Stimulated activated CD8-positive, alpha-beta memory T cell treated with anti-CD3 and anti-CD28 coated beads, Interleukin-7, amount 100 ng/mL, for 1 hour (primary cell): ENCODE measurements at places on chromosomes 11 and 22.

DNA sequence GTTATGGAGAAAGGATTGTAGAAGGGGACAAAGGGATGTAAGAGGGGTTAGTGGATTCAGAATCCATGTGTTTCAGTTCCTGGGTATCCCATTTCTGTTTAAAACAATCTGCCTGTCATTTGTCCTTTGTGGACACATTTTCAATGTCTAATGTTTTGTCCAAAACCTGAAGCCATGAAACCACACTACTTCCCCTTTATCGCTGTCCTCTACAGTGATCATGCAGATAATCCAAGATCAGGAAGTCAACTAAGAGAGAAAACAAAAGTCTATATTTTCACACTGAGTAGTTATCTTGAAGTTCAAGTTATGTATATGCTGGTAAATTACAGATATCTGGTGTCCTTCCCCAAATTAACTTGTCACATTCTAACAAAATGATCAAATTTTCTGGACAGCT, 457.0 kb downstream of the NTM start:
- no peak for DNase-seq

GRCh38 chr22:16914006-16914405, 88.8 kb upstream of the XKR3 start:
- no peak for DNase-seq

DNA sequence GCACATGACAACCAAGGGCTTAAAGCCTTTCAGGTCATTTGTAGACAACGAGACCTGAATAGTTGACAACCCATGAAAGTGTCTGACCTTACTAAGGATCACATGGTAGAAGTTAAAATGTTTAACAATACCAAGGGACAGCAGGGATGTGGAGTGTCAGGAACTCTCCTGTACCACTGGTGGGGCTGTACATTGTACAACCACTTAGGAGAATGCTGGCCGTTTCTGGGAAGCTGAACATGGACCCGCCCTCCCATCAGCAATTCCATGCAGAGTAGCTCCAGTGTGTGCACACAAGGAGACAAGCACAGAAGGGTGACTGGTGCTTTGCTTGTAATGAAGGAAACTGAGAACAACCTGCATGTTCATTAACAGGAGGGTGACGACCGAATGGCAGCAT, 162.9 kb downstream of the MPPED1 start:
- DNase-seq: no peak

- DNase-seq: no peak
Observed at GRCh38 chr11:76603202-76603601, 67.3 kb downstream of the LRRC32 start.

DNA sequence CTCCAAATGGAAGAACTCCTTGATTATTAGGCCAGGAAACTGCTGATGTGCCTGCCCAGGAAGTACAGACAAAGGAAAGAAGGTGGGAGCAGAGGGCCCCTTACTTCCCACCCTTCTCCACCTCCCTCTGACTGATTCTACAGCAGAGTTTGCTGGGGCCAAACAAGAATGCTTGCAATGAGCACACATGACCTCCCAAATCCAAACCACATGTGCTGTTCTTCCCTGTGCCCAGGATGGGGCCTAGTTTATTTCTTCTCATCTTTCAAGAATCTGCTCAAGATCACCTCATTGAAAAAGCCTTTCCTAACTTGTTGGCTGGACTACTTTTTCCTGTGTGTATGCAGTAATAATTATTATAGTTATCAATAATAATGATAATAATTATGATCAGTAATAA, 286.1 kb downstream of the RAB38 start:
- DNase-seq: no peak

- no peak for DNase-seq
Observed at GRCh38 chr11:4643076-4643475, 706 bp upstream of the OR51E1 start.
